NCI-H510A treated with DMSO at 0.1 percent for 48 hours (cell line): ENCODE measurements at places on chromosomes 2 and 18.

DNA sequence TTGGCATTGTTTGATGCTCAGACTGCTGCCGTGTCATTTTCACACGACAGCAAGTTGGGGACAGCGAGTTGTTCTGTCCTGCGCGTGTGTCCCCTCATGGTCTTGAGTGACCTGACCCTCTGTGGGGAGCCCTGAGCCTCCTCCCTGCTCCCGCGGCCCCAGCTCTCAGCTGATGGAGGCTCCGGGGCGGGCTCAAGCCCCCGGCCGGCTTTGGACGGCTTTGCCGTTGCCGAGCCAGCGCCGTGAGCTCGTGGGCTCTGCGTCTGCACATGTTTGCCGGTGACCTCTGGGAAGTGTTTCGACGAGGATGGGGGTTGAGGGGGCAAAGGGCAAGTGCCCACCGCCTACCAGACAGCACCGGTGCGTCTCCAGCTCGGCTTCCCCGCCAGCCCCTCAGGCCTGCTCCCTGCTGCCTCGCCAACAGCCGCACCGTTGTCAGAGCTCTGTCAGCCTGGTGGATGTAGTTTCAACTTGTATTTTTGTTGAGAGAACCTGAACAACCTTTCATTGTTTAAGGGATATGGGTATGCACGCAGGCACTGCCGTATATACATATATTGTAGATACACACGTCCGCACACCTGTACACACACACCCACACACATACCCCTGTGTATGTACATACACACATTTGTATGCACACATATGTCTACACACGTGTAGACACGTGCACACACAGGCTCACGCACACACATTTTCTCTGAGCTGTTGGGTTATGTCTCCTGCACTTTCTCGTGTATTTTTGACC is 13.7 kb downstream of the PDCD1 start:
- DNase-seq, result no peak

DNA sequence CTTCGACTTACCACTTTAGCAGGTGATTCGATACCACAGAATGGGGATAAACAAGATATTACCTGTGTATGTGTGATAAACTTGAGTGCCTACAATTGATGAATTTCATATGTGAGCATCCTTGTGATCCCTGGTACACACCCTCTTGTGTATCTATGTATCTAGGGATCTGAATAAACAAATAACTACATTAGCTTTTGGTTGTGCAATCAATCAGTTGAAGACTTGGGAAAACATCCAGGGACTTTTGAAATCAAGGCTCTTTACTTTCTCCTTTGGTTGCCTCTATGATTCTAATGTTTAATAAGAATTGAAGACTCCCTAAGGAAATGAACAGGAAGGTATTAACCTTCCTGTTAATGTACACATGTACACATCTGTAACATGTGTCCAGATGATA is 97.3 kb upstream of the DCC start:
- DNase-seq, result no peak

DNA sequence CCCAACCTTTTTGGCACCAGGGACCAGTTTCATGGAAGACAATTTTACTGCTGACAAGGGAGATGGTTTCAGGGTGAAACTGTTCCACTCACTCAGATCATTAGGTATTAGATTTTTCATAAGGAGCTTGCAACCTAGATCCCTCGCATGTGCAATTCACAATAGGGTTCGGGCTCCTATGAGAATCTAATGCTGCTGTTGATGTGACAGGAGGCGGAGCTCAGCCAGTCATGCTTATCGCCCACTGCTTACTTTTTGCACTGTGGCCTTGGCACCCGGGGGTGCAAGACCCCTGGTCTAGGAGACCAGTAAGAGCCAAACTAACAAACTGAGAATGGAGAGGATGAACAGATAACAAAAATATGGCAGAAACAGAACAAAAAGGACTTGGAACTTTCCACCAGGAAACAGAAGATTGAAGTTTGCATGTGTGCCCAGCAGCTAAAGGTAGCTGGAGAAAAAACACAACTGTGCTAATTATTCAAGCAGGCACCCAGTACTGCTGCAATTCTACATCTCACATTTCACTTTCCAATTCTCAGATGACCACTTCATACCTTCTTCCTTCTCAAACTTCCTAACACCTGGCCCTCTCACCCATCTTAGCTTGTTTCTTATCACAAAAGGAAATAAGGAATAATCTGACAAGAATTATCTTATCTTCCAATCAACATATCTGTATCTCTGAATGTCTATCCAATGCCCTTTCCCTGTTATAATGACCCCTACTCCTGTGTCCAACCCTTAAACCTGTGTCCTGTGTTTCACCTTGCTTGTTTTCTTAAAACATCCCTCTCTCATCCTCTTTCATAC is 24.8 kb downstream of the SP3 start:
- peak; percentile 50 for DNase-seq

GRCh38 chr2:227414846-227415245 is 27.1 kb upstream of the SCYGR1 start:
- no peak for DNase-seq

- no peak for DNase-seq
Observed at GRCh38 chr2:242032780-242033656, 163.5 kb downstream of the RTP5 start.

DNA sequence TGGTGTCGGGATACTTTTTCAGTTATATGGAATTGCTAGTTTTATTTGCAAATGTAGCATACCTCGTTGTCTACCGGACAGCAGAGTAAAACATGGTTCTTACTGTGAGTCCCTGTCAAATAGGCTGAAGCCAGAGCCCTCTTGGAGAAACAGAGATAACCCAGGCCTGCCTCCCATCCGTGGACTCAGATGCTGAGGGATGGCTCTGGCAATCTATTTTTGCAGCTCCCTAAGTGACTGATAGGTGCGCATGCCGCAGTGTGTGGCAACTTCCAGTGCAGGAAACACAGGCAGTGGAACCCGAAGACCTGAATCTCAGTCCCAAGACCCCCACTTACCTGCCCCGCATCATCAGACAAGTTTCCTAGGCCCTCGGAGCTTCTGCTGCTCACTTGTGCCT is 33.6 kb downstream of the STEAP3 start:
- DNase-seq, result no peak

GRCh38 chr2:86592547-86593230 is 29.4 kb upstream of the CHMP3 start:
- no peak for DNase-seq

DNA sequence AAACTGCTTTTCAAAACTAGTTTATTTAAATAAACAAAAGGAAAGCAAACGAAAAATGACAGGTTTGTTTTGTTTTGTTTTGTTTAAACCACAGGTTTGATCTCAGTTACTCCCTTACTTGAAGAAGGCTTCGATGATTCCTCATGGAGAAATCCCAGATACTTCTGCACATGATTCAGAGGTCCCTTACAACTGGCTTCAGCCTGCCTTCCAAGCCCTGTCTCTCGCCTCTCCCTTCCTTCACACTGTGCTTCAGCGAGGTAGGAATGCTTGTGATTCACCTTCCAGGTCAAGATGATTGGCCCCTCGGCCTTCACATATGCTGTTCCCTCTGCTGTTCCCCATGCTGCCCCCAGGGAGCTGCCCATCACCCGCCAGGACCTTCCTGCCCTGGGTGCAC is 104.1 kb upstream of the ITGA6 start:
- DNase-seq, result no peak

- DNase-seq, result no peak
Observed at GRCh38 chr2:124049136-124049535, 24.0 kb downstream of the CNTNAP5 start.

- no peak for DNase-seq
Observed at GRCh38 chr2:219775506-219775905, 148.1 kb downstream of the SLC4A3 start.

GRCh38 chr18:59101830-59102414 is 37.8 kb upstream of the SEC11C start:
- no peak for DNase-seq

DNA sequence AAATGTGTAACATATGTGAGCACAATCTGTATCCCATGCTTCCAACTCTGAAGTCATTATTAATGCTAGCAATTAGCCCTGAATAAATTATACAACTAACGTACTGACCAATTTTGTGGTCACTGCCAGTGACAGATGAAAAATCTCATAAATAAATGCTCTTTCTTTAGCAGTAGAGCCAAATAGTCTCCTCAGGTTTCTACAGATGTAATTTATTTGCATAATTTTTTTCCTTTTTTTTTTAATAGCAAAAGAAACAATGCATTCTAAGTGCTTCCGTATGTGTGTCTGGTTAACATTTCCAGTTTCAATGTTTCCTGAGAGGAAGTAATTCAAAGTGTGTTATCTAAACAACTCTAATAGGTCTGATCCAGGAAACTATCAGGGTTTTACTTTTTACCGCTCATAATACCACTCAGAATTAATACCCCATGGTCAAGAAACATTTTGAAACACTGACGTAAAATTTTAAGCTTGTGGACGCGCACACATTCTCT is 108.4 kb downstream of the MEP1B start:
- DNase-seq, result no peak

GRCh38 chr2:188085421-188085820 is 206.3 kb upstream of the GULP1 start:
- DNase-seq, result no peak

GRCh38 chr2:90207454-90208058 is 1516.1 kb downstream of the RPIA start:
- DNase-seq, result no peak

GRCh38 chr18:23103449-23103848 is 31.8 kb upstream of the CABLES1 start:
- DNase-seq, result no peak

- no peak for DNase-seq
Observed at GRCh38 chr2:70367722-70368323, 66.0 kb upstream of the FAM136A start.

GRCh38 chr2:12397854-12398253 is 318.9 kb upstream of the TRIB2 start:
- peak; percentile 84 for DNase-seq

DNA sequence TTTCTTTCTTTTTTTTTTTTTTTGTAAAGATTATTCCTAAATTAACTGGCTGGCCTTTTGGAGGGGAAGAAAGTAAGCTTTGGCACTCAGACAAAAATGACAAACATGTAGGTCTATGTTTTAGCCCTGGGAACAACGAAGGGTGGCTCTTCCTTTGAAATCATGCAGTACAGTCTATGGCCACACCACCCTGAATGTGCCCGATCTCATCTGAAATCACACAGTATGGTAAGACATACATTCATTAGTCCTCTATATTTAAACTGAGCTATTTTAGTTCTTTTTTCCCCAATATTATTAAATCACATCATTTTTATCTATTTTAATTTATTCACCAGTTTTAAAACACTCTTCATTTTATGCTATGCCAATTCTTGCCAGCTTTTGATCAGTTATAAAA is 48.2 kb downstream of the PLA2R1 start:
- no peak for DNase-seq

DNA sequence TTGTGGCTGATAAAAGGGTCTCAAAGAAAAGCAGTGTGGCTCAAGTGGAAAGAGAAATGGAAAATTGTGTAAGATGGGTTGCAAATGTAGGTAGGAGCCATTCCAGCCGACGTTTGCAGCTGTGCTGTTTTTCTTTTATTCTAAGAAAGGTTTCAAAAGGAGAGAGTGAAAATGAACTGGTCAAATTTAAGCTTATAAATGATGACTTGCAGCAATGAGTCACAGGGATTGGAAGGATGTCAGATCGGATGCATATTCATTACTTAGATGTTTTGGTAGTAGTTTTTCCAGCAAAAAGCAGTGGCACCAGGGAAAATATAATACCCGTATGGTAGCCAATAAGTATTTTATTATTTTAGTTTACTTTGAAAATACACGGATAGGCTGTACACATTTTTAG is 79.1 kb downstream of the LRRTM4 start:
- DNase-seq, result no peak

DNA sequence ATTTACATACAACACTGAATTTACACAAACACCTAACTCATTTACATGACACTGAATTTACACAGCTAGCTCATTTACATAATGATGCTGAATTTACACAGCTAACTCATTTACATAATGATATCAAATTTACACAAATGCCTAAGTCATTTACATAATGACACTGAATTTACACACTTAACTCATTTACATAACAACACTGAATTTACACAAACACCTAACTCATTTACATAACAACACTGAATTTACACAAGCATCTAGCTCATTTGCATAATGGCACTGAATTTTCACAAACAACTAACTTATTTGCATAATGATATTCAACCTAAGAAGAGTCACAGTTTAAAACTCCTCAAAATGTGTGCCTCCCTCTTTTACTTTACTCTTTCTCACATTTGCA is 511.7 kb downstream of the GALR1 start:
- DNase-seq, result no peak

GRCh38 chr2:20803226-20803682 is 19.6 kb downstream of the LDAH start:
- DNase-seq, result no peak

- DNase-seq, result no peak
Observed at GRCh38 chr18:34942276-34942675, 98.9 kb upstream of the MAPRE2 start.

- peak; percentile 70 for DNase-seq
Observed at GRCh38 chr2:8685697-8686358, 4.0 kb downstream of the ID2 start.

DNA sequence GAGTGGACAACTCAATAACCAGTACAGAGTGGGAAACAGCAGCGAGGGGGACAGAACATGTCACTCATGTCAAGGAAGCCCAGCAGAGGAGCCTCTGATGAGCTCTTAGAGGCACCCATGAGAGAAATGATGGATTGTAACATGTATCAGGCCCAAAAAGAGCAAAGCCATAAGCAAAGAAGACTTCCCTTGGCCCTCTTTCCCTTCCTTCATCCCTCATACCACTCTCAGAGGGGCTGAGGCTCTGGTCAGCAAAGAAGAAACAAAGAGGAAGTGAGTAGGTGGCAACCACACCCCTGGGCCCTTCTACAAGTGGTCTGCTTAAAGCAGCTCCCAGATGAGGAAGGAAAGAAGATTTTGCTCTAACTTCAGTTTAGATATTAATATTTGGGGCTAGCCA is 112.8 kb downstream of the CDC42EP3 start:
- DNase-seq, result no peak

- no peak for DNase-seq
Observed at GRCh38 chr2:172288603-172289002, 138.8 kb upstream of the ITGA6 start.

GRCh38 chr2:76446872-76447271 is 736.2 kb upstream of the GCFC2 start:
- no peak for DNase-seq

DNA sequence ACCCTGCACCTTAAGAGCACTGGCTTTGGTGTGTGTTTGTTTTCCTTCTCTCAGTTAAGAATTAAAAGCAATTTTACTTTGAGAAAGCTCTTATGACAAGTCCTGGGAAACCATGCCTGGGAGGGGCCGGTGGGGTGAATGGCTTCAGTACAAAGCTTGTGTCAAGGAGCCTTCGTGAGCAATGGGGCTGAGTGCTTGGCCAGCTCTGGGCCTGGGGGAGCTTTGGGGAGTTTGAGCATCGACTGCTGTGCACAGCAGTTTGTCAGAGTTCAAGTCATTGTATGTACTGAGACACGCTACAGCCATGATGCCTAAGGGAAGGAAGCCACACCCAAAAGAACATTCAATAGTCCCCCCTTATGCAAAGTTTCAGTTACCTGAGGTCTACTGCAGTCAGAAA is 75.8 kb downstream of the ARHGEF4 start:
- DNase-seq, result no peak

GRCh38 chr2:23425338-23425871 is 40.4 kb downstream of the KLHL29 start:
- DNase-seq, result no peak
